ENCODE measurements at places on chromosomes 13 and 19.
A peak's percentile ranks its signal among the peaks of the same experiment; 100 is the strongest.

GRCh38 chr13:99987154-99988019, 5.8 kb downstream of the ZIC2 start:
- no peak for DNase-seq

- DNase-seq, result no peak
These were observed 346.6 kb downstream of the RFC3 start for GRCh38 chr13:34164582-34164981.

DNA sequence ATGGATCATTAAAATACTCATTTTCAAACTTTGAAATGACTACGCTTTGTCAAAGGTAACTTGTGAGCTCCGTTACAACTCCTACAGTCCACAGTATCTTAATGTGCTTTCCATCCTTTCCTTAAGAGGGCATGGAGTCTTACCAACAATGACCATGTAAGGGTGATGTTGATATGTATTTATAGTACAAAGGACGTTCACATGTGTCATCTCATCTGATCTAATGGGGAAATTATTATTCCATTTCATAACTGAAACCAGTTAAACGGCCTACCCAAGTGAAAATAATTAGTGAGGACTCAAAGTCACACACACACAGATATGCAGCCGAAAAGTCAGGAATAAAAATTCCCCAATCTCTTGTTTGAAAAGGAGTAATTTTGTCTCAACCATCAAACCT, 9.6 kb downstream of the USP12 start:
- DNase-seq, result no peak

DNA sequence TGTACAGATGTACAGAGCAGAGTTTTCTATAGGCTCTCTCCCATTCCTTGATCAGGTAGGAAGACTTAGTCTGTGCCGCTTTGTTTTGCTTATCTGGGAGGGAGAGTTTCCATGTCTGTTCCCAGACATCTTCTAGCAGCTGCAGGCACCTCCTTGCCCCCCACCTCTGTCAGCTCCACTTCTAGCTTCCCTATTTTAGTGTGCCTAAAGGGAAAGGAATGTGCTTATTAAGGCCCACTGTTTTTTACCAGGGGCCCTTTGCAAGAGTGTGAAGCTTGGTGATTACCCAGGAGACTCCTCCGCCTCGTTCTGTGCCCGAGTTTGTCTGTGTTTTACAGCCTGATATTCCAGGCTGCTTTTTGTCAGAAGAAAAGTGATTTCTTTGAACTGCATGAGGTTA, 1984.4 kb downstream of the OLFM4 start:
- DNase-seq, result no peak

- no peak for DNase-seq
These were observed 108.2 kb downstream of the EDNRB start for GRCh38 chr13:77810430-77810829.

GRCh38 chr13:35252536-35253205, 223.8 kb downstream of the MAB21L1 start:
- no peak for DNase-seq

GRCh38 chr13:65133094-65133493, 2097.0 kb downstream of the PCDH9 start:
- no peak for DNase-seq

GRCh38 chr13:68261105-68261504, 1031.0 kb upstream of the PCDH9 start:
- DNase-seq, result no peak

DNA sequence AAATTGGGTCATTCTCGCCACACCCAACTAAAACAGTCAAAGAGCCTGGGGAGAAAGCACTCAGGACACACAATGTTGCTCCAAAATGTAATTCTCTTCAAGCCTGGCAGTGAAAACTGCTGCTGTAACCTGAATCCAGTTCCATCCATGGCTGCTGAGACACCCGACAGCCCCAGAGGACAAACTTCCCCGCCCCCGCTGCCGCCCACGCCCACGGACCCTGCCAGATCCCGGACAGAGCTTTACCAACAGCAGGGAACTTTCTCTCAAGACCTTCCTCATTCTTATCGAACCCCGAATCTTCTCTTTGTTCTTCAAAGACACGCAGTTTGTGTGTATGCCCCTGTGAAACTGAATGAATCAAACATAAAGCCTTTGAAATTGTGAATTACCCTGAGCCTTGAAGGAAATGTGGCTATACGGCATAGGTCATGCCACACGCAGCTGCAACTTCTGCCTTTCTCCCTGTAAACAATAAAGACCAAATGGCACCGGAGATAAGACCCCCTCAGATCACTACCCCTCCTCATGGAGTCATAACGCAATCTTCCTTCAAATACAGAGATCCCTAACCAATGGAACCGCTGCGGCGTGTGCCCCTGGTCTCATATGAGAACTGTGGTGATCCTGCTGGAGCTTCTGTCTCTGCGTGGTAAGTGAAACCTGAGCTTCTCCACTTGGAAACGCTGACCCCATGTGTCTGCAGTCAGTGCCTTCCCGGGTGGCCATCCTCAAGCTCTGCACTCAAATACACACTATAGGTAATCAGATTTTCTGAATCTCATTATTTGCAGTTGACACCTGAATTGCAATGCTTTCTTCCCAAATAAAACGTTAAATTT, 4.8 kb upstream of the LAMP1 start:
- no peak for DNase-seq

DNA sequence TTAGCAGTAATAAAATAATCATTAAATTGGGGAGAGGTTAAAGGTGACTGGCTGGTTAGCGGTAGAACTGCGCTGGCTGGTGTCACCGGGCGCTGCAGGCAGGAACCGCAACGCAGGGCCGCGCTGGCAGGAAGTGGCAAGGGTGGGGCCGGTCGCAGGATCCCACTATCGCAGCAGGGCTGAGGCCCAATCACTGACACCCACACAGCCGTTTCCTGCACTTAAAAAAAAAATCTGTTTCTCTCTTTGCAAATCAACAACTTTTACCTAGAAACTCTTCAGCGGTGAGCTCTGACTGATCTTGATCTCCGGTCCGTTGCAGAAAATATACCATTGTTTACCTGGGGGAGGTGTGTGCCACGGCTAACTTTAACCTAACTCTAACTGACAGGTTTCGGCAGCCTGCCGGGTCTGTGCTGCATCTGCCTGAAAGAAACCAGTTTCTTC, 46.9 kb downstream of the KLF2 start:
- no peak for DNase-seq

- DNase-seq, result no peak
These were observed 19.4 kb upstream of the EIF3G start for GRCh38 chr19:10138879-10139795.

- peak; percentile 75 for DNase-seq
These were observed 75.8 kb downstream of the TBC1D4 start for GRCh38 chr13:75405976-75406703.

DNA sequence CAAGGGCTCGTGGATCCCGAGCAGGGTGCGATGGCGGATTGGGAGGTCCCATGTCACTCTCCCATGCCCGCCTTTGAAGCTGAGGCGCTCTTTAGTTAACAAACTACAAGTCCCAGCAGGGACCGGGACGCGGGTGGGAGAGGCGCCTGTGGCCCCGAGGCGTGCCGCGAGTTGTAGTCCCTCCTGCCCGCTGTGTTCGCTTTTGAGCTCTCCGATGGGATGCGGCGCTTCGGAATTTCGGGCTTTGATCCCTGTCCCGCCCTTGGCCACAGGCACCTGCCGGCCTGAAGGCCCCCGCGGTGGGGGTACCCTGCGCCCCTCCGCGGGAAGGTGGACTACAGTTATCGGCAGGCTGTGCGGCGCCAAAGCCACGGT, 11.0 kb downstream of the CYTH2 start:
- peak; percentile 41 for DNase-seq

- DNase-seq, result no peak
These were observed 152.5 kb downstream of the FGF9 start for GRCh38 chr13:21823416-21823815.

GRCh38 chr19:49946415-49946814, 14.6 kb downstream of the SIGLEC11 start:
- no peak for DNase-seq

- DNase-seq, result peak; percentile 56
These were observed 13.8 kb downstream of the SH2D3A start for GRCh38 chr19:6753178-6754031.

GRCh38 chr13:79918620-79919019, 422.3 kb downstream of the SPRY2 start:
- no peak for DNase-seq

- peak; percentile 82 for DNase-seq
These were observed 61.8 kb downstream of the RAB20 start for GRCh38 chr13:110499621-110500281.

GRCh38 chr19:38387550-38388348, at the start of gene GGN:
Gene GGN, minus strand, starts transcription at chr19:38388034. Its CDS starts 773 bp downstream, at chr19:38387261.
- peak; percentile 92 for DNase-seq

DNA sequence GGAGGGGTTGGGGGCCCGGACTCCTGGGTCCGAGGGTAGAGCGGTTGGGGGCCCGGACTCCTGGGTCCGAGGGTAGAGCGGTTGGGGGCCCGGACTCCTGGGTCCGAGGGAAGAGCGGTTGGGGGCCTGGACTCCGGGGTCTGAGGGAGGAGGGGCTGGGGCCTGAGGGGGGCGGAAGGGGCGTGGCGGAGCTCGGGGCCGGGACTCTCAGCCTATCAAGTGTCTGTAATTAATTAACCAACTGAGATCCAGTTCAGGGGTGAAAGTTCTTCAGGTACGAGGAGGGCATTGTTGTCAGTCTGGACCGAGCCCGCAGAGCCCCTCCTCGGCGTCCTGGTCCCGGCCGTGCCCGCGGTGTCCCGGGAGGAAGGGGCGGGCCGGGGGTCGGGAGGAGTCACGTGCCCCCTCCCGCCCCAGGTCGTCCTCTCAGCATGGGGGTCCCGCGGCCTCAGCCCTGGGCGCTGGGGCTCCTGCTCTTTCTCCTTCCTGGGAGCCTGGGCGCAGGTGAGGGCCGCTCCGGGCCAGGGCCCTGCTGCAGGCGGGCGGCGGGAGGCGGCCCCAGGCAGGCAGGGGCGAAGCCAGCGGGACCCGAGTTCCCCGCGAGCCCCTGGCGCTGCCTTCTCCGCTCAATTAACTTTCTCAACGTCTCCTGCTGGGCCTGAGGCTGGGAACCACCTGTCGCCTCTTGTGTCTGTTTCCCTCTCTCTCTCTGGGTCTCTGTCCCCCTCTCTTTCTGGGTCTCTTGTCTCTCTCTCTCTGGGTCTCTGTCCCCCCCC, 697 bp downstream of the FCGRT start:
- DNase-seq, result peak; percentile 30

GRCh38 chr13:37338726-37339385, 233.4 kb upstream of the CSNK1A1L start:
- no peak for DNase-seq

DNA sequence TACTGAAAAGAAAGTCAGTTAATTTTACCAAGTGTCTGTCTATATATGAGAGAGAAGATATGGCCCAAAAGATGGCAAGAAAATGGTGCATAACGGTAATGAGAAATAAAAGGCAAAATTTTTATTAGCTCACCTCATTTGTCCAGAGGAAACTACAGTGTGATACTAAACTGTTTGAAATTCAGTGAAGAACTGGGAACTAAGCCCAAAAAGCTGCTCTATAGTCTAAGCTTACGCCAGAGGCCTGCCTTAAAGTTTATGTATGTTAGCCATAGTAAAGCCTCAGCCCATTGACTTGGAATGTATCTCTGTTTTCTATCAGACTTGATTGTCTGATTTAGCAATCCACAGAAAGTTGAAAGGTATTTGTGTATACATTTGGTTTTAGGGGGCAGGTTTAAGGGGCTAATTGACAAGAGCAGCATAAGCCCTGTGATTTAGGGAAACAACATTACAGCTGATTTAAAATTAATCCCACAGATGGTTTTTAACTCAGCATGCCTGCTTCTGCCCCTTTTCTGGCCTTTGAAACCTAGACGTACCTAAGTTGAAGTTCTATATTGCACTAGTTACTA, 91.0 kb upstream of the MAB21L1 start:
- no peak for DNase-seq

DNA sequence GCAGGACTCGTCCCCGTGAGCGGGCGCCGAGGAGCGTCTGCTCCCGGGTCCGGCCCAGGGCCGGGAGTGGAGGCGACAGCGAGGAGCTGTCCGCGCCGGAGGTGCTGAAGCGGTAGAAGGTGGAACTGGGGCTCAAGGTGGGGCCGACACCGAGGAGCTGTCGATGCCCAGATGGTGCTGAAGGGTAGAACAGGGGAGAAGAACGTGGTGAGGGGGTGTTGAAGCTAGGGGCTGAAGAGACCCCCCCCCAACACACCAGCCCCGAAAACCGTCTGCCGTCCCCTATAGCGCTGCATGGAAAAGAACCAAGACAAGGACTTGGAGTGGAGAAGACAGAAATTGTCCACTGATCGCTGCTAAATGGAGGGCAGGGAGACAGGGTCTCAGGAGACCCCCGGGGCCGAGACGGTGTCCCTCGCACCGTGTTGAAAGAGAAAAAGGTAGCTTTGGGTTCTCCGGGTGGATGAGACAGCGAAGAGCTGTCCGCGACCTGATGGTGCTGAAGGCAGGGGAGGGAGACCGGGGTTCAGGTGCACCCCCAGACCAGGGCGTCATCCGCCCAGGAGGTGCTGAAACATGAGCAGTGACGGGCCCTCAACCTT, 7.1 kb upstream of the PDE4C start:
- peak; percentile 47 for DNase-seq

- DNase-seq, result peak; percentile 20
These were observed 3.7 kb downstream of the TINCR start for GRCh38 chr19:5563935-5564612.

DNA sequence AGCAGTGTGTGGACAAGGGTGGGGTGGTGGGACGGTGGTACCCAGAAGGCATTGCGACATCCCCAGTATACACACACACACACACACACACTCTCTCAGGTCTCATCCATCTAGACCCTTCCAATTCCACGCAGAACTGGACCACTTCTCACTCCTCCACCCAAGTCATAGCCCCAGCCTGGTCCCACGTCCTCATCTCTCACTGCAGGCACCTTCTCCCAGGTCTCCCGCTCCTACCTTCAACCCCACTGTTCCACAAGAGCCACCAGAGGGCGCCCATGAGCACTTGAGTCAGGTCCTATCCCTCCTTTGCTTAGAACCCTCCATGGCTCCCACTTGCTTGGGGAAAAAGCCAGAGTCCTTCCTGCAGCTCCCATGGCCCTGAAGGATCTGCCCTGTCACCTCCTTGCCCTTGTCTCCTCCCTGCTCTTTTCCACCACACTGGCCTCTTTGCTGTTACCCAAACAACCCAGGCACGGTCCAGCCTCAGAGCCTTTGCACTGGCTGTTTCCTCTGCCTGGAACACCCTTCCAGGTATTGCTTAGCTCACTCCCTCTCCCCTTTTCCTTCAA, 62.6 kb downstream of the IER2 start:
- peak; percentile 52 for DNase-seq

GRCh38 chr19:54644056-54644455, 13.8 kb downstream of the LILRB1 start:
- DNase-seq, result no peak

- no peak for DNase-seq
These were observed 146.9 kb downstream of the KDM4B start for GRCh38 chr19:5115771-5116202.
